Hematopoietic multipotent progenitor cell treated with erythropoietin and hydrocortisone succinate and interleukin-3 and kit ligand, for 6 days (in vitro differentiated cells): ENCODE measurements at places on chromosomes 7 and 10.
A peak's percentile ranks its signal among the peaks of the same experiment; 100 is the strongest.

- DNase-seq = no peak
These were observed 40.4 kb upstream of the PSAP start for GRCh38 chr10:71891437-71891836.

DNA sequence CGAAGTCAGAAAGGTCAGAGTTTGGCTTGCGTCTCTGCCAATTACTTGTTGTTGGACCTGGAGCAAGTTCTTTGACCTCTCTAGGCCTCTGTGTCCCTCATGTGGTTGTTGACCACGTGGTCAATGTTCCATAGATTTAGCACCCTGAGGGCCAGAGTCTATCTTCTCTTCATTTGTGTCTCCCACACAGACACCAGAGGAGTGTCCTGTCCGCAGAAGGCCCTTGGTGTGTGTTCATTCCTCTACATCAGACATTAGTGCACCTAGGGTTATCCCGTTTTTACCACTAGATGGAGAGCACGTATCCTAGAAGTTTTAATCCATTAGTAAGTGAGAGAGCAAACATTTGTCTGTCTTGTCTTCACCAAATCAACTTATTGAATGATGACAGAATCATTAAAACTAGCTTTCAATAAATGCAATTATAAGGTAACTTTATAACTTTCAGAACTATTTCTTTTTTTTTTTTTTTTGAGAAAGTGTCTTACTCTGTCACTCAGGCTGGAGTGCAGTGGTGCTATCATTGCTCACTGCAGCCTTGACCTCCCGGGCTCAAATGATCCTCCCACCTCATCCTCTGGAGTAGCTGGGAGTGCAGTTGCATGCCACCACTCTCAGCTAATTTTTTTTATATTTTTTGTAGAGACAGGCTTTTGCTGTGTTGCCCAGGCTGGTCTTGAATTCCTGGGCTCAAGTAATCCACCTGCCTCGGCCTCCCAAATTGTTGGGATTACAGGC, 122.5 kb upstream of the ANKRD1 start:
- DNase-seq = peak; percentile 39

GRCh38 chr7:49771427-49772176, 1.8 kb upstream of the VWC2 start:
- no peak for DNase-seq

- no peak for DNase-seq
These were observed 231.5 kb downstream of the TNS3 start for GRCh38 chr7:47350425-47350824.

DNA sequence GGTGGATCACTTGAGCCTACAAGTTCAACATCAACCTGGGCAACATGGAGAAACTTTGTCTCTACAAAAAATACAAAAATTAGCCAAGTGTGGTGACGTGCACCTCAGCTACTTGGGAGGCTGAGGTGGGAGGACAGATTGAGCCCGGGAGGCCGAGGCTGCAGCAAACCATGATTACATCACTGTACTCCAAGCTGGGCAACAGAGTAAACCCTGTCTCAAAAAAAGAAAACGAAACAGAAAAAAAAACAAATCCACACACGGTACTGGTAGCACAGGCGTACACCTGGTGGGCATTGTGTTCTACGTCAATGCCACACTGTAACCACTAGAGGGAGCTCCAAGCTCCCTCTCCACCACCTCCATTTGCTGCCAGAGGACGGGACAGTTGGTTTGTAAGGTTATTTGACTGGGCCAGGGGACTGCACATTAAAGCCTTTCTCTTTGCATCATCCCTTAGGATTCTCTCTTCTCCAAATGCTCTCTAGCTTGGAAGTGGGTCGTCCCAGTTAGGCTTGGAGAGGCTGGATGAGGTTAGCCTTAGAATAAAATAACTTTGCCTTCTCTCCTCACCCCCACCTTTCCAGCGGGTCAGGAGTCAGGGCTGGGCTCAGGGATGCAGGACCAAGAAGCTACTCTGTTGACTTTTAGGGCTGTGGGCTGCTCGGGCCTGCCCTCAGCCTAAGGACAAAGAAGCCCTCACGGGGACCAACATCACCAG, 130.8 kb downstream of the SORBS1 start:
- peak; percentile 86 for DNase-seq

DNA sequence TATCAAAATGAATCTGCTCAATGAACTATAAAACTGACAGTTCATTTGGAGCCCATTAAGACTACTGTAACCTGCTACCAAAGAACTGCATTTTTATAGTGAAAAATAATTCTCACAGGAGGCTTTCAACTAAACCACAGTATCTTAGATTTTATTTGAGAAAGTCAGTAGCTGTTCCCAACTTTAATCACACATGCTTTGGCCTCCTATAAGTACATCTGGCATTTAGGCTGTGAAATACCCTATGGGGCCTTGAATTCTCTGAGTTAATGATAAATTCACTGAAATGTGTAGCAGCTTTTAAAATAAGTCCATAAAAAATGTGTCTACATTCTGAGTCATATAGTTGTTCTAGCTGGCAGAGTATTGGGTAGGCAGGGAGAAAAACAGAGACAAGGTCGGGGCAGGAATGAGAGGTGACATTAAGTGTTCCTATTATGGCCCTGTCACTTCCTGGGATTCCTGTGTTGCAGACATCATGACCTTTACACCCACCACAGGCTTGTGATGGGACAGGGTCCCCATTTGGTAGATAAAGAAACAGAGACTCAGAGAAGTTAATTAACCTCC, 588.8 kb downstream of the REEP3 start:
- no peak for DNase-seq

- no peak for DNase-seq
These were observed 166.0 kb downstream of the RNF216 start for GRCh38 chr7:5615190-5616070.

- DNase-seq = peak; percentile 85
These were observed 55.8 kb upstream of the MRLN start for GRCh38 chr10:59808896-59809643.

DNA sequence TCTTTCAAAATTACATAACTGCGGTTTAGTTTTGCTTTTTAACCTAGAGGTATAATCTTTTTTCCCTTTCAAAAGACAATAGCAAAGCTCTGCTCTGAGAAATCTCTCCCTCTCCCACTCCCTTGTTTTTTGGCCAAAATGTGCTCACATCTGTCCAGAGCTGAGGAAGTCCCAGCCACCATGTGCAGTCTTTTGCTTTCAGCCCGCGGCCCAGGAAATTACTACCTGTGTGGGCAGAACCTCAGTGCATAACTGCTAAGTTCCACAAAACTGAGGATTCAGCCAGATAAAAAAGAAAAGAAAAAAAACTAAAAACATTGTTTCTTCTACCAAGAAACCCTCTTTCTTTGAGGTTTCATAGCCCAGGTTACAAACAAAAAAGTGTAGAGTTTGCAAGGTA, 115.0 kb upstream of the HGF start:
- DNase-seq = no peak

- no peak for DNase-seq
These were observed 58.7 kb downstream of the ARHGAP21 start for GRCh38 chr10:24664991-24665390.

DNA sequence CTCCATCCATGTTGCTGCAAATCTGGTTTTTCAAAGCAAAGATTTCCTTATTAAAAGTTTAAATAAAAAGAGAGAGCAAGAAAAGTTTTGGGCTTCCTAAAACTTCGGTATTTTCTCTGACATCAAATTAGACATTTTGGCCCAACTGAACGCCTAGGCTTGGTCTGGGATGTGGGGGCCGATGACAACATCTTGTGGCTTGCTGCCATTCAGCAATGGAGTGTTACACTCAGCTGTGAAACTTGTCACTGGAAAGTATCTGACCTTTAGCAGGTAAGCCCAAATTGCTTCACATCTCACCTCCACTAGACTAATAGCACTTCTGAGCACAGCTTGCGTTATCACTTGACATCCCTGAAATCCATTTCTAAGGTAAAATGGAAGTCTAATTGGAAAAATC, 320.6 kb downstream of the GATA3 start:
- DNase-seq = no peak

GRCh38 chr7:143316492-143316891, 581 bp downstream of the CLCN1 start:
- DNase-seq = no peak

DNA sequence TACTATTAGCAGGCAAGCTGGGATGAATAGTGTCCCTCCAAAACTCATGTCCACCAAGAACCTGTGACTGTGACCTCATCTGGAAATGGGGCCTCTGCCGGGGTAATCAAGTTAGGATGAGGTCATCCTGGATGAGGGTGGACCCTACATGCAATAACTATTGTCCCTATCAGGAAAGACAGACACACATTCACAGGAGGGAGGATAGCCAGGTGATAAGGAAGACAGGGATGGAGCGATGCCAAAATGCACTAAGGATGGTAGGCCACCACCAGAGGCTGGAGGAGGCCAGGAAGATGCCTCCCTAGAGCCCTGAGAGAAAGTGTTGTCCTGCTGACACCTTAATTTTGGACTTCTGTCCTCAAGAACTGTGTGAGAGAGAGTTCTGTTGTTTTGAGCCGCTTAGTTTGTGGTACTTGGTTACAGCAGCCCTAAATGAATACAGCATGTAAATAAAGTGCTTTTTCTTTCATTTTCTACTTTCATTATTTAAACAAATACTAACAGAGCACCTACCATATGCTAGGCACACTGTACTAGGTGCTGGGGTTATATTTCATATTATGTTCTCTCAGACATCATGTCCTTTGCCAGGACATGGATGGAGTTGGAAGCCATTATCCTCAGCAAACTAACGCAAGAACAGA, 111.9 kb downstream of the USP6NL start:
- peak; percentile 90 for DNase-seq

DNA sequence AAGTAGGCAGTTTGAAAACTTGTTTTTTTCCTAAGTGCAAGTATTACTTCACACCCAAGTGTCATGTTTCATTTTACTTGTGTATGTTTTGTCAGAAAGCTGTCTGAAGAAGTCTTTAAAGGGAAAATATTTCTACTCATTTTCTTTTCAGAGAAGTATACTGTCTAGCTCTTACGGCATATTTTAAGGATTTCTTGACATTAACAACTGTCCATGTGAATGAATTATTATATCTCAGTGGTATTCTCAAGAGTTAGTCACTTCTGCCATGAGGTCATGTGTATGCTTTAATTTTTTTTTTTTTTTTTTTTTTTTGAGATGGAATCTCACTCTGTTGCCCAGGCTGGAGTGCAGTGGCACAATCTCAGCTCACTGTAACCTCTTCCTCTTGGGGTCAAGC, 229.5 kb downstream of the BICC1 start:
- no peak for DNase-seq

- DNase-seq = no peak
These were observed 18.1 kb downstream of the RAPGEF5 start for GRCh38 chr7:22338877-22339276.

GRCh38 chr10:97003804-97004201, 171.7 kb downstream of the LCOR start:
- no peak for DNase-seq

DNA sequence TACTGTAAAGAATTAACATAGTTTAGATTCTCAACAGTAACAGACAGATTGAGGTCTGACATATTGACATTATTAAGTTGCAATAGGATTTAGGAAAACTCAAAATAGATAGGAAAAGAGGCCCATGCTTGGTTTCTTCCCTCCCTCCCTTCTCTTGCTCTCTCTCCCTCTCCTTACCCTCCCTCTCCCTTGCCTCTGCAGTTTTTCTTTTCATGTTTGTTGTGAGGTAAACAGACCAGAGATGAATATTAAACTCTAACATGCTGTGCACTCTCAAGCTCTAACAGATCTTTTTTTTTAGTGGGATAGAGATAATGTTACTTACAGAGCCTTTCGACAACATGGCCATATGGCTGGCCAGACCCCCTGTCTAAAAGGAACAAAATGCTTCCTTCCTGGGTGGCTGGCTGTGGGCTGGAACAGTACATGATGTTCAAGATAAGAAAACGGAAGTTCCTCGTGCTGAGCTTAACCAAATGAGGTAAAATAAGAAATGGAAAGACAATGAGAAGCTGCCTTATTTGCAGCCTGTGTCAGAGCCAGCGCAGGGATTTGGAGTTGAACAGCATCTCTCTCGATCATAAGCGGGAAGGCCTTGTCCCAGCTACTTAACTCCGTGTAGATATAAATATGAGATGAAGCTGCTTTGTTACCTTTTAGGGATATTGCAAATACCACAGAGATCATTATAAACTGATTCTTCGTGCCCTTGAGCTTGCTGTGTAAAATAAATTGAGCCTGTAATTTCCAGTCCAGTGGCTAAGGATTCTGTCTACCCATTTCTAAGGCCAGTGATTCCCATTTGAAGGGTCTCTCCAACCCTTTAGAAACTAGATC, 391.9 kb upstream of the NPVF start:
- DNase-seq = peak; percentile 77

DNA sequence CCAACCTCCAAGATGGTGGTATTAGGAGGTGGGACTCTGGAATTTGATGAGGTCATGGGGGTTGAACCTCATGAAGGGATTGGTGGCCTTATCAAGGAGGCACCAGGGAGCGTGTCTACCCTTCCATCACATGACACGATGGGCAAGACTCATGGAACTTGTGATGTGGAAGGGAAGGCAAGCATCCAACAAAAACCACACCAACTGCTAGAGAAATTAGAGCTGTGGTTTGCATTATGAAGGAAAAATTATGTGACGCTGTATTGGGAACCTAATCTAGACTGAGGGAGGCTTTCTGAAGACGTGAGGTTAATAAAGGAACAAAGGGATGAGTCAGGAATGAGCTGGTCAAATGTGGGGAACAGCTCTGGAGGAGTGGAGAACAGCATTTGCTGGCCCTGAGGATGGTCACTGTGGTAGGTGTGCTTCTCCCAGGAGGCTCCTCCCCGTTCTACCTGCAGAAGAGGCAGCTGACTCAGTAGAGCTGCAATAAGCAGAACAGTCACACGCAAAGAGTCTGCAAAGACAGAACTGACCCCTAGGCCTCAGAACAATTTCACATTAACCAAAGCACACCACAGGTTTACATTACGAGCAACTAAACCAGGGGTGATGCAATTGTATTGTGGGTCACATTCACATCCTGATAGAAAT, 236.6 kb upstream of the GRB10 start:
- peak; percentile 7 for DNase-seq

- DNase-seq = no peak
These were observed 60.4 kb downstream of the FZD1 start for GRCh38 chr7:91324663-91325062.

- DNase-seq = no peak
These were observed 436.8 kb downstream of the RPS24 start for GRCh38 chr10:78470267-78471103.

- DNase-seq = no peak
These were observed 50.2 kb downstream of the KCNMA1 start for GRCh38 chr10:77587416-77587790.

DNA sequence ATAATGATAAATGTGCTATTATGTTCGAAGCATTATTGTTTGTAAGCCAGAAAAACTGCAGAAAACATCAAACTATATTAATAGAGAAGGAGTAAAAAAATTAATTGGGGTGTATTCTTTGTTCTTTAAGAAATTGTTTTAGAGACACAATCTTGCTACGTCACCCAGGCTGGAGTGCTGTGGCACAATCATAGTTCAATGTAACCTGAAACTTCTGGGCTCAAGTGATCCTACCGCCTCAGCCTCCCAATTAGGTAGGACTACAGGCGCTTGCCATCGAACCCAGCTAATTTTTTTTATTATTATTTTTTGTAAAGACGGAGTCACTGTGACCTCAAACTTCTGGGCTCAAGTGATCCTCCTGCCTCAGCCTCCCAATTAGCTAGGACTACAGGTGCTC, 1138.6 kb downstream of the GATA3 start:
- DNase-seq = no peak
